Right atrium auricular region (tissue), 2 donors: ENCODE measurements at places on chromosomes 1 and 21. TPM values are rescaled to one million over a fixed set of nuclear protein-coding genes. Genes with fewer than 3 reads are reported as not detected.

DNA sequence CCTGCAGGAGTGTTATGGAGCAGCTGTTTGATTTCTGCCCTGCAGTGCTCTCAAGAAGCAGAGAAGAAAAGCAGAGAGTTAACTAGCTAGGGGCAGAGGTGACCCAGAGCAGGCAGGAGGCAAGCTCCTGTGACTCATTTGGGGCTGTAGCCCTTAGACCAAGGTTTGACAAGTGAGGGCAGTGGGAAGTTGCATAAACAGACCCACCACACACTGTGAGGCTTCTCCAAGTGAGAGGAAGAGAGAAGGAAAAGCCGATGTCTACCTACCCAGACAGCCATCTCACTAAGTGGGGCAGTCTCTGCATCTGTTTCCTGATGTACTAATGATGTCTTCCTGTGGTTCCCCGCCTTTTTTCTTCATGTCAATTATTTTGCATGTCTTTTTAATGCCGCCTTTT lies 159.9 kb upstream of the NR5A2 start:
- no peak for DNase-seq

GRCh38 chr21:20971296-20971921 lies 26.8 kb upstream of the NCAM2 start:
- DNase-seq = no peak

GRCh38 chr1:196649990-196650389 lies 1.9 kb upstream of the CFH start:
- no peak for DNase-seq

DNA sequence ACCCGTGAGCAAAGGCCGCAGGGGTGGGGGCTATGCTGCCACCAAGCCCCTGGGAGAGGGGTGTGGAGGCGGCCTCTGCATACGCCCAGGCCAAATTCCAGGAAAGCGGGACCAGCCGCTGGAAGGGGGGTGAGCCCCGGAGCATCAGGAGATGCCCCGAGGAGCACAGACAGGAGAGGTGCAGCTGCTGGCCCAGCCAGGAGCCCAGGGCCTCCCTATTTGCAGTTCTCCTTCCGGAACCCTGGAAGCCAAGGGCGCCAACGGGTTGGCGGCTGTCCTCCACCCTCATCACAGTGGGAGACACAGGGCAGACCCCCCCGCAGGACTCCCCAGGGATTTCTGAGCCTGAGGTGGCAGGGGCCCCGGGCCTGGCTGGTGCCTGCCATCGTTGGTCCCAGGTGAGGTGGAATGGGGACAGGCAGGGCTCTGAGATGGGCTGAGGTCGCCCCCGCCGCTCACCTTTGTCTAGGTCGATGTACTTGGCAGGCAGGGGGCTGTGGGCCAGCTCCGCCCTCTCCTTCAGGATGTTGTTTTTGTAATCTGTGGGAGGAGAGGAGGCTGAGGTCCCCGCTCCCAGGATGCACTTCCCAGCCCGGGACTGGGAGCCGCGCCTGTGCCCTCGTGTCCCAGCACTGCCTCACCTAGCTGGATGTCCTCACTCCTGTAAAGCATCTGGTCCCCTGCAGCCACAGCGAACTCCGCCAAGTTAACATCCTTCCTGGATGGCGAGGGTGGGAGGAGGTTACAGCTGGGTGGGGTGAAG lies 4.4 kb upstream of the DVL1 start:
- DNase-seq = no peak

DNA sequence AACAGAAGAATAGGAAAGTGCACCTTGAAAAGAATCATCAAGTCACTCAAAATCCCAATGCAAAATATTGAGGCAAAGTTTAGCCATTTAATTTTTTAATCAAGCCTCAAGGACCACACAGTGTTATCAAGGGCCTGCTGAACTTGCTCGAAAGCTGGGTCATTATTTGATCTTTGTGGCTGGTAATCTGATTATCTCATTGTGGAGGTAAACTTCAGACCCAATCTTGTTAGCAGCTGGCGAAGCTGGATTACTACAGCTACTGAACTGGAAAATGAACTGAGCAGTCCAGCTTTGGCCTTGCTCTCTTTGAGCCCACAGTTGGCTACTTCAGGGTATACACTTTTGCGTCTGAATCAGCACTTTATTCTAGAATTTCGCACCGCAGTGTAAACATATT lies 94.4 kb downstream of the BARHL2 start:
- no peak for DNase-seq

DNA sequence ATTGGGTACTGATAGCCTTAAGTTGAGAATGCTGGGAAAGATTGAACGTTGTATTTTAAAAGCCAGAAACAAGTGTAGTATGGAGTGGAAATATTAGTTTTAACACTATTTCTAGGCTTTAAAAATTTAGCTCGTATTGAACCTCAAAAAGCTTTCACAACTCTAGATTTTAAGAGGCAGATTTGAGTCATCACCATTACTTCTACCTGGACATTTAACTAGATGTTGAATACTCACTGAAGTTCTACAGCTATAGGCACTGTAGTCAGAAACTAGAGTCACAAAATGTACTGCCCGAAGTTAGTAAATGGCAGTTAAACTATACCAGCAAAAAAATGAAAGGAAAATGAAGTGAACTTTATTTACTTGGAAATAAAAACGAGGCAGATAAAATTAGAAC lies 96.5 kb downstream of the NEK7 start:
- DNase-seq = no peak

GRCh38 chr1:205271277-205271676 lies 43.5 kb downstream of the TMCC2 start:
- DNase-seq = no peak

DNA sequence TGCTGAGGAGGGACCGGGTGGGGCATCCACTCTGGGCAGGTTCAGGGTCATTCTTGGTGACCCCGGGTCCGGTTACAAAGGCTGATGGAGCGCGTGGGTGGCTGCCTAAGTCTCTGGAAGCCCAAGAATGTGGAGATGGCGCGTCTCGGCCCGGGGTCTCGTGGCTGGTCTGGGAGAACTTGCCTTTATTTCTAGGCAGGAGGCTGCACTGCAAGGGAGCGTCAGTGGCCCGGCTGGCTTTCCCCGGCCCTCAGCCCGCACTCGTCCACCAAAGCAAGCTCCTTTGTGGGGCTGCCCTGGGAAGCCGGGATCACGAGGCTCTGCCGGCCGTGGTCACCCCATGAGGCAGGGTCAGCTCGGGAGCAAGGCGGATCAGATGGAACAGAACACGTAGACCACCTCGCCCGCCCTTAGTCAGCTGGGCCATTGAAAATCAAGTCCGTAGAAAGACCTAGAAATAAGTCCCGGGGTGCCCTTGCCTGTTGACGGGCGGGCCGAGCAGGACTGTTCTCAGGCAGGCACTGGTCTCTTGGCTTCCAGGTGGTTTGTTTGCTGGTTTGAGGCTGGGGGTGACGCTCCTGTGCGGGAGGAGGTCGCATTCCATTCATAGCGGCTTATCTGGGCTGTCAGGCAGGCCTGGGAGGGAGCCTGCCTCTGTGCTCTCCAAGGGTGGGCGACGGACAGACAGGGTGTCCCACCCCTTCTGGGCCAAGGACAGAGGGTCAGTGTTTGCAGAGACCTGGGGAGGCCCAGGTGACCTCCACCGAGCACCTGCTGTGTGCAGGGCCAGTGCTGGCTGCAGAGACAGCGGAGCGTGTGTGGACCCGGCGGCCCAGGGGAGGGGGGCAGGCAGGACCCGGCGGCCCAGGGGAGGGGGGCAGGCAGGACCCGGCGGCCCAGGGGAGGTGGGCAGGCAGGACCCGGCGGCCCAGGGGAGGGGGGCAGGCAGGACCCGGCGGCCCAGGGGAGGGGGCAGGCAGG lies 25.8 kb downstream of the COL18A1 start:
- DNase-seq = no peak

DNA sequence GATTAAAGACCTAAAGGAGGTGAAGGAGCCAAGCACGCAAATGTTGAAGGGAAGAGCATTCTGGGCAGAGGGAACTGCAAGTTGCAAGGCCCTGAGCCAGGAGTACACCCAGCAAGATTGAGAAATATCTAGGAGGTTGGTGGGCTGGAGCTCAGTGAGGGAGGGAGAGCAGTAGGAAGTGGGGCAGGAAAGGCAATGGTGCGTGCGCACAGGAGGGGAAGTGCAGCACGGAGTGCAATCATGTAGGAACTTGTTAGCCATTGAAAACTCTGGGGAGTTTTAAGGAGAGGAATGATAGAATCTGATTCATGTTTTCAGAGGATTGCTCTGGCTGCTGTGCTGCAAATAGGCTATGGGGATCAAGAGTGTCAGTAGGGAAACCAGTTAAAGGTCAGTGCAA lies 13.2 kb upstream of the IGSF3 start:
- DNase-seq = no peak

The CCDC185 gene
- total RNA-seq = not detected

GRCh38 chr1:33275195-33275594 lies 18.9 kb downstream of the ZNF362 start:
- DNase-seq = no peak

DNA sequence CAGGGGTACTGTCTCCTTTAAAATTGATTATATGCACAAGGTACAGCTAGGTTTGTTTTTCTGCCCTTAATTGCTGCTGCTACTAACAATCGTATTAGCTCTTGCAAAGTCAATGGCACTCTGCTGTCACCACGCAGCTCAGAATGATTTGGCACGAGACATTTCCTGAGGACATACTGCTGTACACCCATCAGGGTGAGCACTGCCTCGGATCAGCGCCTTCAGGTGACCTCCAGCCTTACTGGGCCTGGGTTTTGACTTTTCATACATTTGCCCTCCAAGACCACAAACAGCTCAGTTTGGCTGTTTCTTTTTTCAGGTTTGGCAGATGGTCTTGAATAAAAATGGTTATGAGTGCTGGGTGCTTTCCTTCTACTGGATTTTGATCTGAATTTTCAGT lies 110.9 kb downstream of the NTPCR start:
- no peak for DNase-seq

DNA sequence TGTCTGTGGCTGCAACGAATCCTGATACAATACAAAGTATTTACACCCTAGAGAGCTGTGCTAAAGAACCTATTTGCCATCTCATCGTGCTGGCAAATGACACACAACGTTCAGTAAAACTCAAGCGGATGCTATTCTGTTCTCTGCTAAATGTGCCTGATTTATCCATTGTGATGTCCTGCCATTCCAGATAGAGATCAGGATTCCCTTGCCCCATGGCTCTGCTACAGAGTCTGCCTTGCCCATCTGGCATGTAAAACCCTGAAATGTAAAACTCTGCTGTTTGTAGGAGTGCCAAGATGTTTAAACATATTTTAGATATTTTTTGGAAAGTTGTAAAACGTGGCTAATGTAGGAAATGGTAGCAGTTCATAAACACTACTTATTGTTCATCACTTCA lies 20.0 kb upstream of the IGSF5 start:
- DNase-seq = no peak

GRCh38 chr21:29365661-29366265 lies 67.0 kb downstream of the BACH1 start:
- DNase-seq = no peak

- DNase-seq = no peak
Observed at GRCh38 chr1:8632102-8632501, 185.3 kb downstream of the RERE start.

- DNase-seq = no peak
Observed at GRCh38 chr1:206739411-206740076, 31.0 kb upstream of the IL19 start.

- no peak for DNase-seq
Observed at GRCh38 chr1:197671140-197671539, 104.1 kb downstream of the DENND1B start.

- DNase-seq = no peak
Observed at GRCh38 chr1:179883745-179884138, 1.7 kb downstream of the TOR1AIP1 start.

- no peak for DNase-seq
Observed at GRCh38 chr1:15282038-15282437, 35.0 kb downstream of the FHAD1 start.

The VHLL gene
- total RNA-seq = not detected

DNA sequence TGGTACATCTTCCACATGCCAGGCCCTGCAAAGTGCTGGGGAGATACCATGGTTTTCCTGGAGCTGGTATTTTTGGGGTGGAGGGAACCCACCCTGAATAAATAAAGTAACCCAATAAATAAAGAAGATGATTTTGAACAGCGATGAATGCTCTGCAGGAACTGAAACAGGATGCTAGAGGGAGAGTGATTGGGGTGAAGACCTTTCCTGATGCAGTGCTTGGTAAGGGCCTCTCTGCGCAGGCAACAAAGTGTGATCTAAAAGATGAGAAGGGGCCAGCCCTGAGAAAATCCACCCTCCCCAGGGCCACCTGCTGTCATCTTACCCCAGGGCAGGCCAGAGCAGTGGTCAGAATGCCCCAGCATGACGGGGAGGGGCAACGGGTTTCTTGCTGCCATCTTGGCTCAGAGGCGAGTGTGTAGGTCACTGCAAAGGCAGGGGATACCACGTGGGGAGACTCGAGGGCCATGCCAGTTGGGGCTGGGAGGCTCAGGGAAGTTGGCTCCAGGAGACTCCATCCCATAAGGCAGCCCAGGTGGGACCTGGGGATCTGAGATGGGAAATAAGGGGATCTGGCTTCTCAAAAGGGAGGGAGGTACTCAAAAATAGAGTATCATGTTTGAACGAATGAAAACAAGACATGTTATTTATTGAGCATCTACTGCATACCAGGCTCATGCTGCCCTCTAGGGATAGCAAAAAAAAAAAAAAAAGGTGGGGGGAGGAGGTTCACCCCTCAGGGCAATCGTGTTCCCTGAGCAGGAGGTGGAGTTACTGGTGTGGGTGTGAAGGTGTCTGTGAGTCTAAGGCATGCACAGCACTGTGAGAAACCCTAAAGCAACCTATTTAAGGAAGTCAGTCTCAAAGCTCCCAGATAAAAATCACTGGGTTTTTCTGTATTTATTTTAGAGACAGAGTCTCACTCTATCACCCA lies 2.8 kb downstream of the SRARP start:
- no peak for DNase-seq

GRCh38 chr21:41037212-41037611 lies 130.7 kb upstream of the BACE2 start:
- DNase-seq = no peak

DNA sequence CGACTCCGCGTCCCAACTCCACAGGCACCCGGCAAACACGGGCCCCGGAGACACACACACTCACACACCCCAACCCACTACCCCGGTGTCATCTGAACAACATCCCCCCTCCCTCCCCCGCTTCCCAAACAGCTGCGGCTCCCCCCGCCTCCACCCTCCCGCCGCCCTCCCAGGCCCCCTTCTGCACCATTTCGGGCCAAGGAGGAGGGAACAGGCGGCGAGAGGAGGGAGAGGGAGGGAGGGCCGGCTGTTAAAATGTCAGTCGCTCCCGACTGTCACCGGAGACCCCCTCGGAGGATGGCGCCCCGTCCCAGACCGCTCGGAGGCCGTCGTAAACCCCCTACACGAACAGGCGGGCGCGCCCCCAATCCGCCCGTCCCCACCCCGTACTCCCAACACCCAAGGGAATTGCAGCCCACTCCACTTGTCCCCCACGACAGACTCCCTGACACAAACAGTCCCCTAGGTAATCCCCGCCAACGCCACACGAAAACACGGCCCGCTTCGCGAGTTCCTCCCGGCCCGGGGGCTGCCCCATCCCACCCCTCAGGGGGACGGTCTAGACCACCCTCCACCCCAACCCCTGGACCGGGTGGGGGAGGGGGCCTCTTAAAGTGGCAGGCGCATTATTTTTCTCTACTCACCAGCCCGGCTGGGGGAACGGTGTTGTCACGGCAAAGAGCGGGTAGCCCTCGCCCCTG lies 583 bp downstream of the MEF2D start:
- no peak for DNase-seq
